Activated CD4-positive, alpha-beta T cell treated with anti-CD3 and anti-CD28 coated beads, Interleukin-10, Interleukin-2, amounts not matched to agents 100 ng/mL and 50 ng/mL, durations not matched to agents 16 hours and 8 hours (primary cell): ENCODE measurements at places on chromosomes 2 and 18.

GRCh38 chr2:238502956-238503791, 76.4 kb downstream of the ASB1 start:
- DNase-seq, result no peak

DNA sequence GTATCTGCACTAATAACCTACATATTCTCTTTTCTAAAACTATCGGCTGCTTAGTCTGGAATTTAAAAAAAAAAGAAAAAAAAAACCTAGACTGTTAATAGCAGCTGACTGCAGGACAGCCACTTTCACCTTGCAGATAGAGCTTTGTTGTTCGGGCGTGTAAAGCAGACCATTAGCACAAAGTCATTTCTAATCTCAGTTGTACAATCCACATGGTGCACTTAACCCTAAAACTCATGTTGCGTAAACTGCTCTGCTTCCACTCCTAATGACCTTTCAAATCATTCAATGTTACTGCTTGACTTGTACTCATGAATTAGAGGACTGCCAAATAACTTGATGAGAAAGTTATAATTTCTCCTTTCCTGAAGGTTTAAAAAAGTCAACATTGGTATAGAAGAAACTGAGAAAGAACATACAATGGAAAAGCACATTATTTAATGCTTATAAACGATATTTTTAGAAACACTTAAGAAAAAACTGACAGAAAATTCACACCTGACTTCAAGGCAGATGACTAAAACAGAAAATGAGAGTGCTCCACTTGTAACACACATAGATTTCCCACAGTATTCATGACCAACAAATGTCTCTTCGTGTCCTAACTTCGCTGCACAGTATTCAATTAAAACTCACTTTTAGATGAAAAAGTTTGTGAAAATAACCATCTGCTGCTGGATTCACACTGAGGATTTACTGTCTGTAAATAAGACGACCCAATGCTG, 2.6 kb downstream of the CDH2 start:
- DNase-seq, result no peak

DNA sequence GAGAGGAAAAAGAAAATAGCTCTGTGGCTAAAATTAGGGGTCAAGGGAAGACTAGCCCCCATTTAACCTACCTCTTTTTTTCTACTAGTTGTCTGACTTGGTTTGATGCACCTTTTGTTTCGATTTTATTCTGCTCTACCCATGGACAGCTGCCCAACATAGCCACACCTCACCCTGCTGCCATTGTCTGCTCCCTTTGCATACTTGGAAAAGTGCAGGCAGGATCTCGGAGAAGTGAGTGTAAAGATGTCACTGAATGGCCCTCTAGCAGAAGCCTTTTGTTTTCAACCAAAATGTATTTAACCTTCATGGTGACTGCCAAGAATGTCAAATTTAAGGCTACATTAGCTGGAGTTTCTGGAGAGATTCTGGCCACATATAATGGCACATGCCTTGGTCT, 62.9 kb downstream of the SETBP1 start:
- no peak for DNase-seq

- no peak for DNase-seq
Measured at GRCh38 chr2:96685577-96686459, 43.3 kb downstream of the FER1L5 start.

GRCh38 chr2:231611273-231612108, 18.8 kb downstream of the TEX44 start:
- peak; percentile 77 for DNase-seq

DNA sequence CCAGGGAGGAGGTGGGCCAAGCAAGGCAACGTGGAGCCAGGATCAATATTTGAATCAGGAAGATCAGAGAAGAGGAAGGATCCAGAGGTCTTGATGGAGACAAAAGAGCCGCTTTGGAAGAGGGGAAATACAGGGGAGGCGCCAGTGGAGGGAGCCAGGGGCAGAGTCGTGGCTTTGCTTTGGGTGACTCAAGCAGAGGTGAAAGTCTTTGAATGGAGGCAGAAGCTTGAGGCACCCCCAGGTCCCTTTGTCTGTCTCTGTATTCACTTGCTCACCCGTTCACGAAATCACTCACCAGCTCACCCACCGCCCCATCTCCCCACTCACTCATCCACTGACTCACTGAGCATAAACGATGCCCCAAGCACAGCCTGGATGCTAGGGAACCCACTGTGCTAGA, 134.1 kb downstream of the ACOXL start:
- DNase-seq, result peak; percentile 83

DNA sequence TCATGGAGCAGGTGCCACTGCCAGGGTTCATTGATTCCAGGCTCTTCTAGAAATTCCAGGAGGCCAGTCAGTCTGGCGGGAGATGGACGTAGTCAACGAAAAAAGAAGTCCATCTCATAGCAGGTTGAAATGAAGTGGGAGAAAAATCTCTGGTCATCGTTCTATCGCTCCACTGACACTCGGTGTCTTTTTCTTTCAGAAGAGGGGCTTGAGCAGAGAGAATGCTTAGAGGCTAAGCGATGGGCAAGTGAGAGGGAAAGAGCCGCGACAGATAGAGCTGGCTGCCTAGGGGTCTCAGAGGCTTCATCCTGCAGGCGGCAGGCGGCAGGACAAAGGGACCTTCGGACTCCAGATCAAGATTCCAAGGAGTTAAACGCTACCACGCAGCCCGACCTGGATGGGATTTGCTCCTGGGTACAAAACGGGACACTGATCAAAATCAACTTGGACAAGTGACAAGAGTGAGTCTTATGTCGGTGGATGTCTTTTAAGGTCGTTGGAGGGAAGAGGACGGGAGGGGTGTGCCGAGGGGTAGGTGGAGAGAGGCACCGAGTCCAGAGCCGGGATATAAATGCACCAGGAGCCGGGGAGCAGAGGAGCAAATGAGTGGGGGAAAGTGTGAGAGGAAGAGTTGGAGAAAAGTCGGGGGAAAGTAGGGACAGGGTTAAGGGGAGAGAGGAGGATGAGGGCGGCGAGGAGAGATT, 677 bp upstream of the TMEM178A start:
- DNase-seq, result no peak

DNA sequence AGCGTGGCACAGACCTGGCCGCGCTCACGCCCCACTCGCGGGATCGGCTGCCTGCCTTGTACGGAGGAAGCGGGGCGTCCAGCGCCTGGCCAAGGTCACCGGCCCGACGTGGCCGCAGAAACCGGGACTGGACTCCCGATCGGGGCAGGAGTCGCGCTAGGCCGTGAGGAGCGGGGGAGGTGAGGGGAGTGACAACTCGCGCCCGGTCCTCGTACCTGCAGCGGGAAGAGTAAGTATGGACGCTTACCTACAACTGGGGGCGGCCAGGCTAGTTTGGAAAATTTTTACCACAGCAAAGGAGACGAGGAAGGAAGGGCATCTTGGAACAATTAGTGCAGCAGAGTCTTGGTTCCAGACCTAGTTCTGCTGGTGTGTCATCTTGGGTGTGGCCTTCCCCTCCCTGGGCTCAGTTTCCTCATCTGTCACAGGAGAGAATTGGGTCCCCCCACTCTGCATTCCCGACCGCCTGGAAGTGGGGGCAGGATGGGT, 693 bp downstream of the UBE2F start:
- no peak for DNase-seq

- no peak for DNase-seq
Measured at GRCh38 chr2:121219866-121220265, 65.1 kb downstream of the TFCP2L1 start.

DNA sequence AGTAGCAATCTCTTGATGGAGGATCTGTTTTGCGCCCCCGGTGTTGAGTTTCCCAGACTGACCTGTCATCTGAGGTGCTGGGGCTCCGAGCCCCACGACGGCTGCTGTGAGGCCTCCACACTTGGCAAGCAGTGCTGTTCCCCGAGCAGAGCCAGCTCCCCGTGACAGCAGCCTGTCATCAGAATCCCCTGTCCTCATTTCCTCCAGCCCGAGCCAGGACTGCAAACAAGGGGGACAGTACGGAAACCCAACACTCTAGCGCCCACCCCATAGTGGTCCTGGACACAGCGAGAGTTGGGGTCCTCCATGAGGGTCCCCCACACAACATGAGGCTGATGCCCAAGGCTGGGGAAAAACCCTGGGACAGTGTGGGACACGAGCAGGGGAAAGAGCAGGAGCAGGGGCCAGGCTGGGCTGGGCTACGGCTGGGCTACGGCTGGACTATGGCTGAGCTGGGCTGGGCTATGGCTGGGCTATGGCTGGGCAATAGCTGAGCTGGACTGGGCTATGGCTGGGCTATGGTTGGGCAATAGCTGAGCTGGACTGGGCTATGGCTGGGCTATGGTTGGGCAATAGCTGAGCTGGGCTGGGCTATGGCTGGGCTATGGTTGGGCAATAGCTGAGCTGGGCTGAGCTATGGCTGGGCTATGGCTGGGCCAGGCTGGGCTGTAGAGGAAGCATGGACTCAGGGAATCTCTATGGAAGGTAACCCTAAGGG, 1.5 kb upstream of the KLHL30 start:
- DNase-seq, result no peak

DNA sequence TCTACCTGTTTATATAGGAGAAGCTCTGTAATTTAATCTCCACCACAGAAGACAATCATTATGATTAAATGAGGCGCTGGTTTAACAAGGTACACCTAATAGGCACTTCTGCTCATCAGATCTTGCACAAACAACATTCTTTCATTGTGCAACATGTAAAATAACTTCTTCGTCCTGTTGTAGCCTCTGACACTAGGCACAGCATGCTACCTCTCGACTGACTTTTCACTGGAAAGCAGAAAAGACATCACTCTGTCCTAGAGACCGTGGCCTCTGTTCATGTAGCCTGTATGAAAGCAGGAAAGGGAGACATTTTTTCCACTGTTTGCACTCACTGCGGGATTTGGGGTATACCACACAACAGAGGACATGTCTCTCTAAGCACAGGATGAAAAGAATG, 316.5 kb downstream of the IRS1 start:
- no peak for DNase-seq

DNA sequence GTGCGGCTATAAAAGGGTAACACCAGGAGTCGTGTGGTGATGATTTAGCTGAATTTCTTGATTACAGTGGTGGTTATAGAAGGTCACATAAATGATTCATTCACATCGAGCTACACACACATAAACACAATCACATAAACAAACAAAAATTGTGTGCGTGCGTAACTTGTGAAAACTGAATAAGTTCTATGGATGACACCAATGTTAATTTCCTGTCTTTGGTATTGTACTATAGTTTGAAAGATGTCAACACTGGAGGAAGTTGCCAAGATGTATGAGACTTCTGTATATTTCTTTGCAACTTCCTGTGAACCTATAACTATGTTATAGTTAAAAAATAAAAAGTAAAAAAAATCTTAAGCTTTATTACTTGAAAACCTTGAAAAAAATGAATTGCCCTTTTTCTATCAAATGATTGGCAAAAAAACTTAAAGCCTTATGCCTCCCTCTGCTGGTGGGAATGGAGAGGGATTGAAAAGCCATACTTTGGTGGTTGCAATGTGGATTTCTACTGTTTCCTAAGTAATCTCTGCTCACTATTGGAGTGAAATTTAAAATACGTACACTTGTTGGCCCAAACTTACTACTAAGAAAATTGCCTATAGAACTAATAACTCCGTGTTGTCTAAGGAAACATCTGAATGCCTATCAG, 227.7 kb downstream of the RPIA start:
- peak; percentile 6 for DNase-seq

DNA sequence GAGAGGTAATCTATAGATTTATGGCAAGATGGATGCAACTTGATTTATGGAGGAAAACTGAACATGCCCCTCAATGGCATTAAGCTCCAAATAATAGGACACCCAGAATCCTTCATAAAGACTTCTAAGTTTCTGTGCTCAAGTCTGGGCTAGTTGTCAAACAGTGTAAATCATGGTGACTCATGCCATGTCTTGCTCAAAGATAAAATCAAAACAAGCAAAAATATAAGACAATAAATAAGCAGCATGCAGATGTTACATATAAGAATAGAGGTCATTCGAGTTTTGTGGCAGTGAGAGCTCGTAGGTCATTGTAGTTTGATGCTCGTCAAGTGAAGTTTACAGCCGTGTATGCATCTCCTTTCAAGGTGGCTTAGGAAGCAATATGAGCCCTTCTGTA, 403.2 kb downstream of the THSD7B start:
- DNase-seq, result no peak

DNA sequence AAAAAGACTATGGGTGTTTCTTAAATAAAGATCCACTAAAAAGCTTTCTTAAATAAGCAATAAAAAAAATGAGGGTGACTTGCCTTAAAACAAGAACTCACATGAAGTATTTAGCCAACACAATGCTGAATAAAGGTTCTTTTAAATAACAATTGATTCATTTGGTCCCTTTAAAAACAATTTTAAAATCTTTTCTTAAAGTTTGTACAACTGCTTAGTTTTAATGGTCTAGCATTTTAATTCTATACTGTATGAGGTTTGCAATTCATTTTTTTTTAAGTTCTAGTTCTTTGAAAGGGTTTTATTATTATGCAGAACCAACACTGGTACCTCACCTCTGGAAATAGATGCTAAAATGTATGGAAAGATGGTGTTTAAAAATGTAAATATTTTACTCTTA, 1017.5 kb downstream of the LRP1B start:
- DNase-seq, result no peak

- DNase-seq, result no peak
Measured at GRCh38 chr18:74113711-74114110, 33.9 kb downstream of the FBXO15 start.

GRCh38 chr2:65663831-65664407, 231.5 kb upstream of the SPRED2 start:
- DNase-seq, result peak; percentile 14

GRCh38 chr2:154849482-154849881, 151.0 kb downstream of the KCNJ3 start:
- no peak for DNase-seq

GRCh38 chr2:12107939-12108338, 361.5 kb downstream of the LPIN1 start:
- DNase-seq, result no peak

GRCh38 chr2:159078443-159078842, 110.0 kb downstream of the TANC1 start:
- no peak for DNase-seq

DNA sequence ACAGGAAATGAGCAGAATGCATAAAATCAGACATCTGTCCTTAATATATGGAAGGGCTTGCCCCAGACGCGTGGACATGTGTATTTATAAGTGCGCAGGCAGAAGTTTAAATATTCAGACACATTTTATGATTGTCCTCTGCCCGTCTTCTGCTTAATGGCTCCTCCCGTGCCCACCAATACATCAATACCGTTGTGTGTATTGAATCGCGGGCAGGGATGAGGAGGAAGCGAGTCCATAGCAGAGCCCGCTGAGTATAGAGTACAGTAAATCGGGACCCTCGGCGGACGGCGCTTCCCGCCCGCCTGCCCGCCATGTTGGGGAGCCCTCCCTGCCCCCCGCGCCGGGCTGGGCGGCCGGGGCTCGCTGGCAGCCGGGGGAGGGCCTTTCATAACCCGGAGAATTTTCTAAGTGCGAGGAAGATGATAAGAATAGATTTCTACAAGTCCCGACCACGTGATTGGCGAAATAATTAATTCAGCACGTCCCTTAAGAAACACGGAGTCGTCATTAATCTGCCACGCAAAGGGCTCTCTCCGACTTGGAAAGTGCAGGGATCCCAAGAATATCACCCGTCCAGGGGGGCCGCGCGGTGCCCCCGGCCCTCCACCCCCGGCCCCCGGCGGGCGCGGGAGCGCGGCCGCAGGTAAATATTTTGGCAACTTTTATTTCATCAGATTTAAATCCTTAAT, at the start of gene HOXD3:
Gene HOXD3 (plus strand): TSS at position 501 of the 692 bp plus-strand sequence. CDS start 11,808 bp downstream, outside the sequence.
- no peak for DNase-seq

- no peak for DNase-seq
Measured at GRCh38 chr2:8633735-8634313, 48.0 kb upstream of the ID2 start.

- DNase-seq, result no peak
Measured at GRCh38 chr2:182207049-182207746, 219.6 kb downstream of the PDE1A start.
